ENCODE measurements at places on chromosomes 1 and 21.

DNA sequence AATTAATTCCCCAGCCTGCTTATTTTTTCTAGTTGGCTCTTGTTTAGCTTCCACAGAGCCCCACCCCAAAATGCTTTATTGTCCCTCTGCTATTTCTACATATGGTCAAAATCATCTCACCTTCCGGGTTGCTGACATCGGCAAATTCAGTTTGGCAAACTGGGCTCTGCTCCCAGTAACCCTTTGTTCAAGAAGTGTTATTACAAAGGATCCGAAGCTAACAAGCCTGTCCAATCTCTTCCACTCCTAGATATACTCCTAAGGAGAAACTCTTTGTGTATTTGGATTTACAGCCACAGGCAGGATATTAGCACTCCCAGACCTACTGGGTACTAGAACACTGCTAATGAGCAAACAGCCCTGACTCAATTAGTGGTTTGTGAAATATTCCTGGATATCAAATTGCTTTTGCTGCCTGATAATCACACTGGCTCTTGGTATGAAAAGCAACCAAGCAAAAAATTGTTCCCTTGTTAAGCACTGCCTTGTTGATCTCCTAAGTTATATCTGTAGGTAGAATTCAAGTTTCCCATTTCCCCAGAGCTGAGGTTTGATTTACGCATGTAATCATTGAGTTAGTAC is 4.0 kb downstream of the JUN start:
- DNase-seq: peak; percentile 51

DNA sequence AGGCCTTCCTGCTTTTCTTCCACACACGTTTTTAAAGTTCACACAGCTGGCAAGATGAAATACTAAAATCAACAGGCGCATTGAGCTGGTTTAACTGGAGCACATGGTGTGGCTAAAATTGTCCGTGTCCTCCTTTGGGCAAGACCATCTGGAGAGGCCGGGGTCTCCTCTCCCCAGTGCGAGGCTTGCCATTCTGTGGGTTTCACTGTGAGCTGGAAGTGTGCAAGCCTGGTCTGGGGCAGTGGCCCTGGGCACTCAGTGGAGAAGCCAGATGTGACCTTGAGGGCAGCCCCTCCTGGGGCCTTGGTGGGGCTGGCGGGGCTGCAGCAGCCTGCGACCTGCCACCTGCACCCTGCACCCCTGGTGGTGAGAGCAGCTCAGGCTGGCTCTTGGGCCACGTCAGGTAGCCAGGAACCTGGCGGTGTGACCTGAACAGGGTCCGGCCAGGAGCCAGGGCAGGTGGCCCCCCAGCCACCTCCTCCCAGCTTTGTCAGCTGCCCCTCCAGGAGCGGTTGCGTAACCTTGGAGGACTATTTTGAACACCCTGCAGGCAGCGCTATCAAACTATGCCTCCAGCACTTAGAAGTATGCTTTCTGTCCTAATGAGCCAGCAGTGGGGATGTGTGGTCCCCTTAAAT is 52.4 kb downstream of the SLC37A1 start:
- no peak for DNase-seq

DNA sequence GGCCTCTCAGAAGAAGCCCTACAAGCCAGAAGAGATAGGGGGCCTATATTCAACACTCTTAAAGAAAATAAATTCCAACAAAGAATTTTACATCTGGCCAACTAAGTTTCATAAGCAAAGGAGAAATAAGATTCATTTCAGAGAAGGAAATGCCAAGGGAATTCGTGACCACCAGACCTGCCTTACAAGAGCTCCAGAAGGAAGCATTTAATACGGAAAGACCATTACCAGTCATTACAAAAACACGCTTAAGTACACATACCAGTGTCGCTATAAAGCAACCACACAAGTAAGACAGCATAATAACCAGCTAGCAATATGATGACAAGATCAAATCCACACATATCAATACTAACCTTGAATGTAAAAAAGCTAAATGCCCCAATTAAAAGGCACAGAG is 704.9 kb upstream of the CHRM3 start:
- DNase-seq: no peak

DNA sequence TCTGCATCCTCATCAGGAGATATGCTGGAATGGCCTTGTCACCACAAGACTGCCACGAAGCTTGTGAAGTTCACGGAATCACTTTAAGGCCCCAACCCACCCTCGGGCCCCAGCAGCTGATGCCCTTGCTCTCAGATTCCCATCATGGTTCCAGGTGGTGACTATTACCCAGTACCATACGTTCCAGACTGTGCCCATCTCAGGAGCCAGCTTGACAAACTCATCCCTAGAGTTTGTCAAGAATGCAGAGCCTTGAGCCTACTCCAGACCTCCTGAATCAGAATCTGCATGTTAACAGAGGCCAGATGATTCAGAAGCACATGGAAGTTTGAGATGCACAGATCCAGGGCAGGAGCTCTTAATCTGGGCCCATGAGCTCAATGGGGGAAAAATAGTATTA is 53.9 kb upstream of the RBM15 start:
- no peak for DNase-seq

DNA sequence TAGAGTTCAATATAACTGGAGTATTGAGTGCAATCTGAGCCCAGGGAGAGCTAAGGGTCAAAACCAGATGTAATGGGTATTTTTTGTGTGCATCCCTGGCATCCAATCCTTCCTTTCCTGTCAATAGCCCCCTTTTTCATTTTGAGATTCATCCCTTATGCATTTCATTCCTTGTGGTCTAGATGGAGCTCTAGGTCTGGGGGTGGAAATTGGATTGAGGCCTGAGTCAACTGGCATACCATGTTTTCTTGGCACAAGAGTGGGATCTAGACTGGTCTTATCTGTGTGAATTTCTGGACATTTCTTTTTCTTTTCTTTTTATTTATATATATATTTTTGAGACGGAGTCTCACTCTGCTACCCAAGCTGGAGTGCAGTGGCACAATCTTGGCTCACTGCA is 67.3 kb upstream of the RAB3GAP2 start:
- no peak for DNase-seq

GRCh38 chr1:240018617-240019016 is 73.1 kb upstream of the FMN2 start:
- DNase-seq: no peak

DNA sequence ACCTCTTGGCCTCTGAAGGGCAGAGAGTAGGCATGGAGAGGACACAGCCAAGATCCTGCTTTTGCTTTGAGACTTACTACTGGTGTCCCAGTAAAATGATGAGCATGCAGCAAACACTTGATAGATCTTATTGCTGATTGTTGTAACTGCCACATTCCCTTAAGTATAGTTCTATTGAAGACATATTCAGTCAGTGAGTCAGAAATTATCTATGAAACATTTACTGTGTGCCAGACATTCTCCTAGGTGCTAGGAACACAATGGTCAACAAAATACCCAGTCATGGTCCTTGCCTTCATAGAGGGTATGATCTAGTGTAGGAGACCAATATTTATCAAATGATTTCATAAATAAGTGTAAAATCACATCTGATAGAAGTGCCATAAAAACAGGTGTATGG is 13.6 kb downstream of the STYXL2 start:
- DNase-seq: no peak

GRCh38 chr1:161705537-161705936 is 1.5 kb upstream of the FCRLA start:
- no peak for DNase-seq

GRCh38 chr1:175919001-175919400 is 175.6 kb upstream of the TNR start:
- no peak for DNase-seq

- DNase-seq: peak; percentile 10
These were observed 202.5 kb downstream of the C1orf94 start for GRCh38 chr1:34378968-34379856.

DNA sequence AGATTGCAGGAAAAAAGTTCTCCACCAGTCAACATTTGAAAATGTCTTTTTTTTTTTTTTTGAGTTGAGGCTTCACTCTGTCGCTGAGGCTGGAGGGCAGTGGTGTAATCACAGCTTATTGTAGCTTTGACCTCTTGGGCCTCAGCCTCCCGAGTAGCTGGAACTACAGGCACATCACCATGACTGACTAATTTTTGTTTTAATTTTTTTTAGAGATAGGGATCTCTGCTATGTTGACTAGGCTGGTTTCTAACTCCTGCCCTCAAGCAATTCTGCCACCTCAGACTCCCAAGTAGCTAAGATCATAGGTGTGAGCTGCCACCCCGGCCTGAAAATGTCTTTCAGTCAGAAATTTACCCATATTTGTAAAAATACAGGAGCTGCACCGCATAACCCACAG is 30.6 kb upstream of the USP24 start:
- DNase-seq: peak; percentile 15

DNA sequence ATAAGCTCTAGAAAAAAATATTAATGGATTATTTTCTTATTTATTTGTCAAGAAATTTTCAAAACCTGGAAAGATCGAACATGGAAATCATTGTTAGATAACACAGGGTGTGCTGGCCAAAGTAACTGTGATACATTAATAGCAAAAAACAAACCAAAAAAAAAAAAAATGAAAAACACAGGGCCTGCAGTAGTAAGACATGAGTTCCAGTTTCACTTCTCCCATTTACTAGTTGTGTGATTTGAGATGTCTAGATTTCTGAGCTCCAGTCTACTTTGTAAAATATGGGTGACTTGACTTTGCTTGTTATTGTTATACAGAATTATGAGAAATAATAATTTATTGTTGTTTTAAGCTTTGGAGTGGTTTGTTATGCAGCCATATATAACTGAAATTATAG is 13.6 kb downstream of the FAM177B start:
- DNase-seq: no peak

DNA sequence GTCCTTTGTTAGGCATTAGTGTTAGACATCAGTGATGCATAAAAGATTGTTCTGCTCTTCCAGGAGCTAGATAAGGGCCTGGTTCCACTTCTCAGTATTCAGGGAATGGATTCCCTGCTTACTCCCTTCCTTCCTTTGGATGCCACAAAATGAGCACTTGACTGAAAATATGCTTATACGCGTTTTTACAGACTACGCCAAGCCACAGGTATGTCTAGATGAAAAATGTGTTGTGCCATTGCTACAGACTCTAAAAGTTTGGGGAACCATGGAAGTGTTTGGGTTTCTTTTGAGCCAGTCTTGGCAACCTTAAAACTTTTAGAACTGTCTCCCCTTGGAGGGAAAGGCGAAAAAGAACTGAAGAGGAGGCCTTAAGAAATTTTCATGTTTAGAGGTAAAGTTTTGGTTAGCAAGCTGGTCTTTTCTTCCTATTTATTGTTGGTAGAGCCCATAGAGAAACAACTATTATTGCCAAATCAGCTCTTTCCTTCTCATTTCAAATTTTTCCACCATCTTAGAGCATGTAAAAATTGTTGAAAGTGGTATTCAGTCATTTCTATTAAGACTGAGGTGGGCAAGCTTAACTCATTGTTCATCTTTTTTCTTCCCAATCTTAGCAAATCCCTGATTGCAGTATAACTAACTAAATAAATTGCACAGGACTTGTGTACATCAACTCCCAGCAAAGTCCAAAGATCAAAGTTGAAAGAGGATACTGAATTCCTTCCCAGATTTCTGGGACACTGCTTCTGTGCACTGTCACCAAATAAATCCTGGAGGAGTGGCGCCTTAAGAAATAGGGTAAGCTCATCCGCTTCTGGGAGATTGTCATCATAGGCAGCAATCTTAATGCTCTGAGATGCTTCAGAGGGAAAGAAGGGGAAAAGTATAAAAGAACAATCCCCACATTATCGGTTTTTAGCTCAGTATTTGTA is 18.9 kb downstream of the FGGY start:
- no peak for DNase-seq

- no peak for DNase-seq
These were observed 14.0 kb upstream of the SARS1 start for GRCh38 chr1:109199710-109200109.

GRCh38 chr1:42774928-42775526 is 8.0 kb downstream of the C1orf50 start:
- no peak for DNase-seq

- no peak for DNase-seq
These were observed 82.5 kb downstream of the OSBPL9 start for GRCh38 chr1:51699391-51699790.

DNA sequence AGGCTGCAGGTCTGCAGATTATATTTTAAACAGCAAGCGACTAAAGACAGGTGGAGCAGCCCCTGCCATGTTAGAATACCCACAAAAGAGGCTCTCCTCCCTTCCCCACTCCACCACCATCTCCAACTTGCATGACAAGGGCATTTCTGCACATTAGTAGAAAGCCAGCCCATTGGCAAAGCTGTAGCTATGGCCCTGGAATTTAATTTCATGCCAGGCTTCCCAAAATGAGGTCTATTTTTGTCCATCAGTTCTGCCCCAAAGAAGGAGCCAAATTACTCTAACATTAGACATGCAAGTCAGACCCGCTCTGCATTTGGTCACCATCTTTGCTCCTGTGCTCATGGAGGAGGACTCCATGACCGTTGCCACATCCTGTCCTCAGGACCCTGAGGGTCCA is 115.2 kb downstream of the LAMC2 start:
- no peak for DNase-seq

- DNase-seq: no peak
These were observed 82.7 kb upstream of the ZBTB18 start for GRCh38 chr1:243968413-243968812.

DNA sequence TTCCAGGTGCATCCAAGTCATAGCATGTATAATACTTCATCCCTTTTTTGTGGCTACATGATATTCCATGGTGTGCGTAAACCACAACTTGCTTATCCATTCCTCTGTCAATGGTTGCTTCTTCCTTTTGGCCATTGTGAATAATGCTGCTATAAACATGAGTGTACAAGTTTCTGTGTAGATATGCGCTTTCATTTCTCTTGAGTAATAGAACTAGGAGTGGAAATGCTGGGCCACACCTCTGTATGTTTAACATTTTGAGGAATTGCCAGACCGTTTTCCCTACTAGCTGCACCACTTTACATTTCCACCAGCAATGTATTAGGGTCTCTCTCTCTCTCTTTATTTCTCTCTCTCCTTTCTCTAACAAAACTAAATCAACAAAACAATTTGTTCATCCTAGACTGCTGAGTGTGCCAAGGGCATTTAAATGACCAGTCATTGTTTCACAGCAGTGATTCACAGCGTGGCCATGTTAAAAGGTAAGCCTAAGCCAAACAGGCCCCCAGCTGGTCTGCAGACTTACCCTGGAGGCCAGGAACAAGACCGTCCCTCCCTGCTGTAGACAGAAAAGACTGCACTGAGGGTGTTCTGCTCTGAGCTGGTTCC is 53.2 kb upstream of the LYST start:
- DNase-seq: peak; percentile 78

GRCh38 chr1:159239551-159240220 is 35.0 kb downstream of the ACKR1 start:
- DNase-seq: no peak

DNA sequence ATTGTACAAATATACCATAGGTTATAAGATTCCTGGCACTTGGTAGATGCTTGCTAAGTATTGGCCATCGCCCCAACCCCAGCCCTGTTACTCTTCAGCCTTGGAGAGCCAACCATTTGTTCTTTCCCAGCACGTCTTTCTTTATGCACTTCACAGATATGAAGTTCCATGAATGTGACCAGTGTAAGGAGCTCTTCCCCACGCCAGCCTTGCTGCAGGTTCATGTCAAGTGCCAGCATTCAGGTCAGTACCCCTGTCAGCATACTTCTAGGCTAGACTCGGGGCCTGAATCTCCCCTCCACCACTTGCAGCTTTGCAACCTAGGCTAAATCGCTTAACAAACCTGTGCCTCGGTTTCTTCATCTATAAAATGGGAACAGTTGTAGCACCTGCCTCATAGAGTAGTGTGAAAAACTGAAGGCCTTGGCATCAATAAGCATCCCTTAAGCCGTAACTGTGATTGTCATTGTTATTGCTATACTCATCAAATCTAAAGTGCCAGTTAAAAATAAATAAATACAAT is 41.0 kb upstream of the EPHA8 start:
- DNase-seq: no peak

- no peak for DNase-seq
These were observed 325 bp downstream of the OR14A2 start for GRCh38 chr1:247747616-247748015.
